ENCODE measurements at places on chromosomes 2 and 18.

GRCh38 chr18:11544060-11544633 is 65.2 kb upstream of the SLC35G4 start:
- DNase-seq = no peak

DNA sequence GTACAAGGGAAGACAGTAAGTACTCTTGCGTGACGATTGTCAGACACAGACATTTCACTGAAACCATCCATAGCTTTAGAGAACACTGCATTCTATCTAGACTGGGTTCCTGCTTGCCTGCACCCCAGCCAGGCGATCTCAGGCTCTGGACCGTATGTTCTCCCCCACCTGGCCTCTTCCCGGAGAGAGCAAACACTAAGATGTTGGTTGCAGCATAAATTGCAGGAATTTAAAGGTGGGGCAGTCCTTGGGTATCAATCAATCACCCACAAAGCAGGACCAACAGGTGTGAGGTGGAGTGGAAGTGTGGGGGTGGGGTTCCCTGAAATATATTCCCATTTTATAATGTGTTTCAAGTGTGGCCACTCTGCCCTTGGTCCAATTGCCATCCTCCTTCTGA is 103.6 kb upstream of the TGFA start:
- no peak for DNase-seq

- no peak for DNase-seq
Observed at GRCh38 chr2:230781130-230781797, 68.6 kb downstream of the CAB39 start.

DNA sequence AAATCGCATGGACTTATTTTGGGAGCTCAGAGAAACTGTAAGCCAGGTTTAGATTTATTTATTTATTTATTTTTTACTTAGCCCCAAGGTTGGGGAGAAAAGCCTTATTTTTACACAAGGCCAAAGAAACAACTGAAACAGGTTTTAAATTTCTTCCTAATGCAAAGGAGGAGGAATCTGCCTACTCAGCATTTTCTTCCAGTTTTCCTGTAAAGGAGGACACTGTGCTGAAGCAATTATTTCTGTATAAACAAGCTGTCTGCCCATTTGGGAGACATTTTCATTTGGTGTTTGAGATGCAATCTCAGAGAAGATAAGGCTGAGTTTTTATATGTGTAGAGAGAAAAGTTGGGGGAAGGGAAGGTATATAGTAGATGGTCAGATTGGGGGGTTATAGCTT is 125.0 kb downstream of the ETAA1 start:
- DNase-seq = no peak

GRCh38 chr2:159174759-159175158 is 111.7 kb downstream of the WDSUB1 start:
- DNase-seq = no peak

DNA sequence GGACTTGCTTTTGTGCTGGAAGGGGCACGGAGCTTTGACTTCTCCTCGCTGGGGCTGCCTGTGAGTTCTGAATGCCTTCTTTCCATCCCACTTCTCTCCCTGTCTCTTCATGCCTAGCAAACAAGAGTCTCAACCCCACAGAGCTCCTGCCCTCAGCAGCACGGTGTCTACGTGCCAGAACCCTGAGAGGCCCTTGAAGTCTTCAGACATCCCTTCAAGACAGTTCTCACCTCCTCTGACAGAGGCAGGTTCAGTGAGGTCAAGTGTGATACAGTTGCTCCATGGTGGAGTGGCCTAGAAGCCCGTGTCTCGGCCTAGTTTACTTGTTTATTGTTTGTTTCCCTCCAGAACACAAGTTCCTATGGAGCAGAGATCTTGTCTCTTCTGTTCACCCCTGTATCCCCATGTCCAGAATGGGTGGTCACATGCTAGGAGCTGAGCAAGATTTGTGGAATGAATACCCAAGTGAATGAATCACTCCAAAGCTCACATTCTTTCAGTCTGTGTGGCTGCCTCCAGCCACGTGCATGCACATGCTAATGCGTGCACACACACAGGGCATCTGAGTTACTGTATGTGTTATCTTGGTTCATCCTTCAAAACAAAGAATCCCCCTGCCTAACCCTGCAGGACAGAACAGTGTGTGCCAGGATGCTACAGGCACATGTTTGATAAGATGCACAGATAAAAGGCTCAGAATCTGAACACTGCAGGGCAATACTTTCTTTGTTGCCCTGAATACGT is 391.6 kb downstream of the NBAS start:
- no peak for DNase-seq

DNA sequence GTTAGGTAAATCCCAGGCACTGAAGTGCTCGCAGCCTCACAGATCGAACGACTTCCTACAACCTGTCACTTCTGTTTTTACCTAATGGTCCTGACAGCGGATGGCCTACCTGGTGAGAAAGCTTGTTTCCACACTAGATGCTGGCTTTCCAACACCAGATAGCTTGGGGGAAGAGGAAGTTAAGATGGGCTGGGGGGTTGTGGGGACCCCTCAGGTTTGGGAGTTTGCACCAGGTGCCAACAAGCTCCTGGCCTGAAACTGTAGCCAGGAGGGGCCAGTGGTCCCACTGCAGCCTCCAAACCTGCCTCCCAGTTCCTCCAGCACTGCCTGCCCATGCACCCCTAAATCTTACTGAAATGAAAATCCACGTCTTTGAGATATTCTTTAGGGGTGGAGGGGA is 3.9 kb downstream of the TMEM185B start:
- DNase-seq = no peak

DNA sequence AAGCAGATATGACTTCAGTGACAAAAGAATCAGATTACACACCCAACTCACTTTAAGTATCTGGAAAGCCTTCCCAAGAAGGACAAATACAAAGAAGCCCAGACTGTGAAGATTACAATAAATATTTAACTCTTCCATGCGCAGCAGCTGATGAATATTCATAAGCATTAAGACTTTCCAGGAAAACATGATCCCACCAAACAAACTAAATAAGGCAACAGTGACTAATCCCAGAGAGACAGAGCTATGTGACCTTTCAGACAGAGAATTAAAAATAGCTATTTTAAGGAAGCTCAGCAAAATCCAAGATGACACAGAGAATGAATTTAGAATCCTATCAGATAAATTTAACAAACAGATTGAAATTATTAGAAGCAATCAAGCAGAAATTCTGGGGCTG is 108.2 kb upstream of the UBE2E3 start:
- DNase-seq = no peak

- DNase-seq = peak; percentile 81
Observed at GRCh38 chr2:218292048-218293014, at the start of gene TMBIM1. Gene TMBIM1, minus strand, starts transcription at chr2:218292503. Its CDS starts 10,362 bp downstream, at chr2:218282141.

Measured in HAP-1 (cell line).